ENCODE measurements at places on chromosomes 2 and 18.
A peak's percentile ranks its signal among the peaks of the same experiment; 100 is the strongest.

GRCh38 chr2:197136452-197136851 lies 174.1 kb downstream of the ANKRD44 start:
- no peak for DNase-seq

DNA sequence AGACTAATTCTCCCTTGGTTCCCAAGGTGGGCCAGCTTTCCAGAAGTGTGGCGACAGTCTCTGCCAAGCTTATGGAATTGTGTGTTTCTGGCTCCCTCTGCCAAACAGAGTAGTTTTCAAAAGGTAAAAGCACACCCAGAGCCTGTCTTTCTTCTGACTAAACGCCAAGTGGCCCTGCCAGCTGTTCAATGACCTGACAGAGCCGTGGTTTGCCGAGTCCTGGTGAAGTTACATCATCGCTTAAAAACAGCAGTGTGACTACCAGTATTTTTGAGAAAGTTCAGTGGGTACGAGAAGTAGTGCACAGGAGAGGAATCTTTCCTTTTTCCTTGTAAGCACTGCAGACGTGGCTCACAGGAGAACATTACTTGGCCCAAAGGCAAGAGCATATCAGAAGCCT lies 1.9 kb downstream of the PER2 start:
- DNase-seq, result no peak

DNA sequence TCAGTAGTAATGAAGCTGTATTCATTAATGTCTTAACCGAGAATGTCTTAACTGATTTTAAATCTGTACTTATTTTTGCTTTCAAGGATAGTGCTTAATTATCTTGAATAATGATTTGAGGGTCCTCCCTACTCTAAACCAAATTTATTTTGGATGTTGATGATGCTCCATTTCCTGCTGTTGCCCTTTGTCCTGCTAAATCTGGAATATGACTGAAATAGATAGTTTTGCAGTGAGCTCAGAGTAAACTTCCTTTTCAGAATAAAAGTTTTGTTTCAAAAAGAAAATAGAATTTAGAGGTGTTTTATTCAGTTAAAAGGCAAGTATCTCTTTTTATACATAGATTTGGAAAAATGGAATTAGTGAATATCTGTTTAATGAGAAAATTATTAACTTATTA lies 8.1 kb downstream of the NBEAL1 start:
- no peak for DNase-seq

GRCh38 chr2:112140899-112141625 lies 2.9 kb downstream of the FBLN7 start:
- DNase-seq, result no peak

DNA sequence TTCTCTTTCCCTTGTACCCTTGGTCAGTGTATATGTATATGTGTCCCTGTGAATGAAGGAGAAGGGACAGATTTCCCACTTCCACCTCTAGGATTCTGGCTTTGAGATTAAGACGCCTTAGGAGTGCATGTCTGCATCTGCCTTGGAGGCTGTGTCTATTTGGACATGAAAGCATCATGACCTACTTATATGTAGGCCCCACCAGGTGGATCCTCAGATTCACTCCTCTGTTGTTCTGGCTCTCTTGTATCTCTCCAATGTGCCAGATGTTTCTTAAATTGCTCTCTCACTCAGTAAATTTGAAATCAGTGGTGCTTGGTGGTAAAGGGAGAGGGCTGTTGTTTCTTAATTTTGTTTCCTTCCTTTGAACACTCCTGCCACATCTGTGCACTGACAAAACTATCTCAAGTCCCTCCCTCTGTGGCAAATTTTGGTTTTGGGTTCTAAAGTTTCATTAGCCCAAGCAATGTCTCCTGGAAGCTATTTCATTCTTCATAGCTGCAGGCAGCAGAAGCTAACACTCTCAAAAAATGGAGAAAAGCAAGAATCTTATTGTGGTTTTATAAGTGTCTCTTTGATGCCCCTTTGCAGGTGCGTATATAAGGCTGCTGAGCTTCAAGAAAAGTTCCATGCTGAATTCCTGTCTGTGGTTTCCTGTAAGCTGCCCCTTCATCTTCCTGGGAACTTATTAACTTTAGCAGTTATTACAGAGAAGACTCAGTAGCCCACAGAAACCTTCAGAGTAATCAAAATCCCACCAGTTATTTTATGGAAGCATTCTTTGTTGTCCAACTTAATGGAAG lies 179.7 kb upstream of the SETBP1 start:
- no peak for DNase-seq

GRCh38 chr2:37052600-37053332 lies 31.4 kb downstream of the HEATR5B start:
- no peak for DNase-seq

- DNase-seq, result no peak
Observed at GRCh38 chr18:7803956-7804469, 236.9 kb downstream of the PTPRM start.

DNA sequence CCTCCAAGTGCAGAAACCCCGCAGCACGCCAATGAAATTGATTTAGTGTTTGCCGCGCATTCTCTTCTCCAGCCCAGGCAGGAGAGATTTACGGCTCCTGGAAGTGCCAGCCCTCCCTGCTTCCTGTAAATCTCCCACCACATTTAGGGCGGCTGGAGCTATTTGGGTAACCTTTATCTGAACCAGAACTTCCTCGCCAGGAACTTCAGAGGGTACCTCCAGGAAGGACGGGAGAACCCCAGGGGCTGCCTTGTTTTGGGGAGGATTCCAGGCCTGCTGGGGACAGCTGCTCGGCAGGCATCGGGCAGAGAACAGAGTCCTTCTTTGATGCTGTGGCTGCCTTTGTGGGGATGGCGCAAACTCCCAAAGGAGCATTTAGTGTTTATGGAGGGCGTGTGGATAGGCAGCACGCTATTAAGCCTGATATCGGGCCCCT lies 122.0 kb upstream of the MYCN start:
- no peak for DNase-seq

- no peak for DNase-seq
Observed at GRCh38 chr2:121028577-121028976, 256.4 kb downstream of the TFCP2L1 start.

DNA sequence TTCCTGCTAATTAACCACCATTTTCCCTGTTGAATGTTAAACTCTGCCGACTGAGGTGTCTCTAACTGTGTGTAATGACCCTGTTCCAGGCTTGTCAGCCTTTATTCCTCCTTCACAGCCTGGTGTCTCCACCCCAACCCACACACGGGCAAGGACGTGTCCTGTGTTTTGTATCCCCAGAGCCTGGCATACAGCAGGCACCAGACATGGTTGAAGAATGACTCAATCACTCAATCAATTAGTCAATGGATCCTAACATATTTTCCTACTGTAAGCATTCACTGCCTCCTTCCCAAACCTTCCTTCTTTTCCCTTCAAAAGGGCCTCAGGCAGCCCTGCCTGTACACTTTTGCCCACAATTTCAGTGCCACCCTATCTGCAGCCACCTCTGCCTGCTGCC lies 2.7 kb upstream of the TNS1 start:
- DNase-seq, result no peak

GRCh38 chr2:205411558-205411957 lies 270.7 kb upstream of the NRP2 start:
- DNase-seq, result peak; percentile 6

DNA sequence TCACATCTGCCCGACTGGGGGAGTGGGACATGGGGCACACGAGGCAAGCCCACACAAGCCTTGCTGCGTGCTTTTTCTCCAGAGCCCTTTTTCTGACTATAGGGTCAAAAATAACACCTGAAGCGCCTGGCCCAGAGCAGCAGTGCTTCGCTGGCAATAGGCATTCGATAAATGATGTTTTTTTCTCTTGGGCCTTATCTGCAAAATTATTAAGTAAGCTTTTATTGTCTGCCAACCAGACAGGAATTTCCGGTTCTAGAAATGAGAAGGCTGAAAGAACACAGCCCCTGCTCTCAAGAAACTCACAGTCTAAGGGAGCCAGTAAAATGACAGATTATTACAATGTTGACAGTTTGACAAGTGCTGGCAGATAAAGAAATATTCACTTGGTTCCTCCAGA lies 2.7 kb upstream of the TMBIM1 start:
- no peak for DNase-seq

- DNase-seq, result no peak
Observed at GRCh38 chr18:26536032-26536431, 12.3 kb downstream of the KCTD1 start.

DNA sequence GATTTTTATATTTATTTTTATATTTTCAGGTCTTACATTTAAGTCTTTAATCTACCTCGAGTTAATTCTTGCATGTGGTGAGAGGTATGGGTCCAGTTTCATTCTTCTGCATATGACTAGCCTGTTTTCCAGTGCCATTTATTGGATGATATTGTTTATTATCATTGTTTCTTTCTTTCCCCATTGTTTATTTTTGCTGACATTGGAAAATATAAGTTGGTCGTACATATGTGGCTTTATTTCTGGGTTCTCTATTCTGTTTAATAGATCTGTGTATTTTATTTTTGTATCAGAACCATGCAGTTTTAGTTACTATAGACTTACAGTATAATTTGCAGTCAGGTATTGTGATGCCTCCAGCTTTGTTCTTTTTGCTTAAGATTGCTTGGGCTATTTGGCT lies 113.4 kb upstream of the VWC2L start:
- no peak for DNase-seq

DNA sequence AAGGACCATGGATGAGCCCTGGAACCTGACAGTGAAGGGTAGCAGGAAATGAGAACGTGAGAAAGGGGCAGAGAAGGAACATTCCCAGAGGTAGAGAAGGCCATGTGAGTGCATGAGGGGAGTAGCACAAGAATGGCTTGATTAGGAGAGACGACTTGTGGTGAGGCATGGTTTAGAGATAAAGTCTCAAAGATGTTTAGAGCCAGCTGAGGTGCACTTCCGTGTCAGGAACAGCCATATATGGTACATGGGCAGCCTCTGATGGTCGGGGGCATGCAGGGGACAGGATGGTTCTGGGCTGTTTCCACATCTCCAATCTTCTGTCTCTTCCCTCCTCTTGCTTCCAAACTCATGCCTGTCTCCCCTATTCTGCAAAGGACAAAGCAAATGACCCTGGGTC lies 28.8 kb upstream of the EFEMP1 start:
- DNase-seq, result no peak

DNA sequence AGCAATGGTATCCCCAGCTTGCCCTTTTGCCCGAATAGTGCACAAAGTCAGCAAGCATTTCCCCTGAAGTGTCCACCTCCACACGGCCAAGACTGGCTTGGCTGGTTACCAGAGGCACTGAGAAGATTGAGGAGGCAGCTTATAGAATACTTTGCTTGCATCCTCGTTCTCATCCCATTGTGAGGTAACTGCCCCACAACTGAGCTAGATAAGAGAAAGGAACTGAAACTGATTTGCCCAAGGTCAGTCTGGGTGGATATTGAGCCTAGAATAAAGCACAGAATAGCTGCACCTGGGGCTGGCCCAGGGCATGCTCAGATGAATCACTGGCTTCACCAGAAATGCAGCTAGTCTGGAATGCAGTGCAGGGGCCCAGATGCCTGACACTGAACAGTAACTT lies 32.7 kb upstream of the MAP4K3 start:
- no peak for DNase-seq

DNA sequence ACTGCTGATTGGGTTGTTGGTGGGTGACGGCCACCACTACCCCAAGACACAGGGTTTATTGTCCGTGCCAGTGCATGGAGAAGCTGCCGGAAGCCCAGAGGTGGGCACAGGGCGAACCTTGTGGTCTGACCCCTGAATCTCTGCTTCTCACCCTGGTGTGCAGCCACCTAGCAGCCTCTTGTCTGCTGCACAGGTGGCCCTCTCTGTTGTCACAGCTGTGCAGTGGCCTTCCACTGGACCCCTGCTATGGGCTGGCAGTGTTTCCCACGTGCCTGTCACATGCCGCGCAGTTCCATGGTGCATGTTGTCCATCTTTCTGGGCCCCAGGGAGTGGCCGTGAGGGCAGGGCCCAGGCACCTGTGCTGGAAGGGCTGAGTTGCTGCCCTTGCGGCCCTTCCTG lies 15.2 kb downstream of the ATG4B start:
- no peak for DNase-seq

DNA sequence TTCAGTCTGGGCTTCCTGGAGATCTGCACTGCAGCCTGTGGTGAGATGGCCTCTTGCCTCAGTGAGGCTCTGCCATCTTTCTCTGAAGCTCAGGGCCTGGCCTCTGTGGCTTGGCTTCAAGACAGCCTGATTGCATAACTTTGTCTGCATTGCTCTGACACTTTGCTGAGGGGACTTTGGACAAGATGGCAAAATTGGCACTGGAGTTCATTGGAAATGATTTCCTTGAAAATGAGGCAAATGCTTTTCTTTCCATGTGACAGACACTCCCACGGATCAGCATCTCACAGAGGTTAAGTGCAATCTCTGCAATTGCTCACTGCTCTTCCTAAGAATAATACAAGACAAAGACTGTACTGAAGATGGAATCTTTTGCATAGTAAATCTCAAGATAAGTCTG lies 166.8 kb downstream of the KCNS3 start:
- DNase-seq, result no peak

DNA sequence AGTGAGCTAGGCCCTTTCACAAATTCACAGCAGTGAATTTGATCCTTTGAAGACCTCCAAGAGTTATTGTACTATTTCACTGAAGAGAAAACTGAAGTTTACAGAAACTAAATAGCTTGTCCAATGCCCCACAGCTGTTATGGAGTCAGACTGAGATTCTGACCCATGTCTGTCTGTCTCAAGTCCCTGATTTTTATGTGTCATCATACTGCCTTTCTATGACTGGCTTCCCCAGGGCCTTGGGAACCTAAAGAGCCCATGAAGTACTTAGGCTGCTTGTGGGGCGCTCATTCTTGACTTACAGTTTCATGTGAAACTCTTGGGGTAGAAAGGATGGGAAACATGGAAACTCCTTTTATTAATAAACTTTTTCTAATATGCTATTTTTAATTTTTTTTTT lies 107.7 kb downstream of the ATL2 start:
- no peak for DNase-seq

GRCh38 chr2:56589194-56589593 lies 405.4 kb downstream of the CCDC85A start:
- no peak for DNase-seq

DNA sequence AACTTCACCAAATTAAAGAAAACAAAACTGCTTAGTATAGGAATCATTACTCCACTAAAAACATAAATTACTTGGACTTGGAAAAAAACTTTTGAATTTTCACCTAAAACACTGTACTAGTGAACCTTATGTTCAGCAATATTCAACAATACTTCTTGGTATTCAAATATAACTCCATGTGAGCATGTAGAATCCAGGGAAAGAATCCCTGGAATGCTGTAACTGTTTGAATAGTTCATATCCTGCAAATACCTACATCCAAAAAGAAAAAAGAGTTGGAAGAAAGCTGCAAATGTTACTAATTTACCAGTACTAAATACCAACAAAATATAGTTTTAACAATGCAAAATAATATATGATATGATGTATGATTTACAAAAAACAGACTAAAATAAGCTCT lies 65.4 kb downstream of the IKZF2 start:
- no peak for DNase-seq

DNA sequence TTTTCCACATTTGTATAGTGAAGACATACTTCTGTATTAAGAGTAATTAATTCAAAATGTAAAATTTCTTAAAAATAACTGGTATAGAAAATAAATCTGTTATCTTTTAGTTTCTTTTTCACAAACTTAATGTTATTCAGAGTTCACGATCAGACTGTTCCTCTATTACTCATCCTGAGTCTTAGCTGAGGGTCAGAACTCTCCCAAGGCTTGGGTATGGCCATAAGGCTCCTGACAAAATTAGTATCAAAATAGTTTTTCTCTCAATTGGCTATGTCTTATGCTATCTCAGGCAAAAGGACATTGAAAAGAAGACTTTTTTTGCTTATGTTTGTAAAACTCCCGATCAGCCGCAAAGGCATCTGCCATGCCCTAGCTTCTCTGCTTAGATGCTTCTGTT lies 56.1 kb upstream of the NAB1 start:
- DNase-seq, result no peak
